Vagina (tissue), 2 donors: ENCODE measurements at places on chromosomes 3 and 15.

GRCh38 chr15:96089405-96090058 lies 241.0 kb upstream of the NR2F2 start:
- no peak for DNase-seq

GRCh38 chr3:104873331-104873730 lies 493.4 kb upstream of the ALCAM start:
- DNase-seq, result no peak

DNA sequence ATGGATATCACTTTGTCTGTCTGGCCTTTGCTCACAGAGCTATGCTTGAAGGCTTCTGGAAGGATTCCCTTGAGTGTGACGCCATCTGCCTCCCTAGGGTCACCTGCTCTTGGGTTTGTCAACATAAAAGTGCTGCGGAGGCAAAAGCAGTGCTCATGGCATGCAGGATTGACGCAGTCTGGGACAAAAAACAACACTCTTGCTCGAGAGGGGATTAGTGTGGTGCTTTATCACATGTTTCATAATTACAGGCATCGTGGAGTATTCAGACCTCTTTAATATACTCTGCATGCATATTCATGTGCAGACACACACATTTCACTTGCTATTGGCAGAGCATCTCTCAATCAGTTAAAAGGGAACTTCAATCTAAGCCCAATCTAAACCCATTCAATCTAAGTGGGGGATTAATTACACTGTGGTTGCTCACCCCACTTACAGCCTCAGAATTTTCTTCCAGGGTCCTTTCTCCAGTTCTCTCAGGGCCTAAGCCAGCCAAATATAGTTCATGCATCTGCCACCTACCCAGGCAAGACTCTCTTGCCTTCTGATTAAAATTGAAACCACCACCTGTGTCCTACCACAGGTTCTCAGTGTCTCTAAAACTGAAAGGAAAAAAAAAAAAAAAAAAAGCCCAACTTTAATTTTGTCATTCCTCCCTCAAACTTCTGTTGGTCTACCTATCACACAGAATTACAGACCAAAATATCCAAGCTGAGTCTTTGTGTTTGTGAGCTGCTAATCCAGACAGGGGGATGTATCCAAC lies 75.6 kb downstream of the BFSP2 start:
- DNase-seq, result no peak

DNA sequence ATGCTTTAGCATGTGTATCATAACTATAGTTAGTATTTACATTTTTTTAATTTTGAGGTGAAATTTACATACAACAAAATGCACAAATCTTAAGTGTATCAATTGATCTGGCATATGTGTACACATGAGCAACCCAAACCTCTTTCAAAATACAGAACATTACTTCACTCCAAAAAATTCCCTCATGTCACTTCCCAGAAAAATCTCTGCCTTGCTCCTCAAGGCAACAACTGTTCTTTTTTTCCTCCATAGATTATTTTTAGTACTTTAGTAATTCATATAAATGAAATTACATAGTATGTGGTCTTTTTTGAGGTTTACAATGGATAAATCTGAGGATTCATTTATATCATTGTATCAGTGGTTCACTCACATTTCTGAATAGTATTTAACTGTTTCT lies 84.9 kb downstream of the TRIM42 start:
- no peak for DNase-seq

DNA sequence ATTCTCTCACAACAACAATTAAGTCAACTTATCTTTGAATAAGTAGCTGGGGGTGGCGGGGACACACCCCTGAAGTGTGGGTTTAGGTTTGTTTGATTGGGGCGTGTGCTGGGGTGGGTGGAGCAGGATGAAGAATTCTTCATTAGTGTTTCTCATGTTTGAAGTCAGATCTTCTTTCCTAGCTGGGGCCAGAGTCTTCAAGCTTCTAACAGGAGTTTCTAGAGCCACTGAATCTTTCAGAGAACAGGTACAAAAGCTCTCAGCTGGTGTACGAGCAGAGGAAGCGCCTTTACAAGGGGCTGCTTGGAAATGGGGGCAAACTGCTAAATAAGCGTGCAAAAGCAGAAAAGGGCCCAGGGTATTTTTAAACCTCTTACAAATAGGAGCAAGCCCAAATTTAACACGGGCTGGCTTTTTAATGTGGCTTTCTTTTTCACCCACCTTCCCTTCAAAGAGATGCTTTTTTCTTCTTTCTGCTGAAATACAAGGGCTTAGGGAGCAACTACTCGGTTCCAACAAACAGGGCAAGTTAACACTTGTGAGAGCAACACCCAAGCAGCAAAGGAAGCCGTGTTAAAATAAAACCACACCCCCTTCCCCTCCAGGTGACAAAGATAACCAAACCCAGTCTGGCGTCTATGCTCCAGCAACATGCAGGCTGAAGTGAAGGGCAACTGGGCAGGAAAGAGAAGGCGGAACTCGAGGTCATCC lies 86.9 kb upstream of the RASGRP1 start:
- DNase-seq, result no peak

DNA sequence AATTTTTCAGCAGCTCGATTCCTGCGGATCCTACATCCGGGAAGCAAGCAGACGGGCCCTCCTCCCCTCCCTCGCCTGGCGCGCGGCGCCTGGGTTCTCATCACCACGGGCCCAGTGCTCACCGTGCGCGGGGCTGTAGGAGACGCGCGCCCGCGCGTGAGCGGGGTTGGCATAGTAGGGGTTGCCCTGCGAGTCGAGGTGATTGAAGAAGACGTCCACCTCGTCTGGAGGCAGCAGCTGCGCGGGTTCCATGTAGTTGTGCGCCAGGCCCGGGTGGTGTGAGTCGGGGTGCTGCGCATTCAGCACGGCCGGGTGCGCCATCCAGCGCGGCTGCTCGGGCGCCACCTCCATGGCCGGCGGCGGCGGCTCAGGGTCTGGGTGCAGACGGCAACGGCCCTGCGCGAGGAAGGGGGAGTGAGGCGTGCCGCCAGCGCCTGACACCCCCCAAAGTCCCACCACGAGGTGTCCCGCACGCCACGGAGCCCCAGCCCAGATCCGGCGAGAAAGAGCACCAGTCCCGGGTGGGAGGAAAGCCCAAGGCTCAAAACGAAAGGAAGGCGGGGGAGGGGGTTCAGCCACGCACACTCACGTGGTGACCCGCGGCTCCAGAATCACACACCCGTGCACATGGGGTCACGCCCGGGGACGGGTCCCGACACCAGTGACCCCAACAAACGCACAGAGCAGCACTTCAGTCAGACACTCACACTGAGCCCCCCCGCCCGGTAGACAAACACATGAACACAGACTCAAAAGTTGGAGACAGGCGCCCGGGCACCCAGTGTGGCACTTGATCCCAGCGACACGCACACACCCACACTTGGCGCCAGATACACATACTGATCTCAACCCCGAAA lies 6.1 kb downstream of the GATA2 start:
- DNase-seq, result no peak

DNA sequence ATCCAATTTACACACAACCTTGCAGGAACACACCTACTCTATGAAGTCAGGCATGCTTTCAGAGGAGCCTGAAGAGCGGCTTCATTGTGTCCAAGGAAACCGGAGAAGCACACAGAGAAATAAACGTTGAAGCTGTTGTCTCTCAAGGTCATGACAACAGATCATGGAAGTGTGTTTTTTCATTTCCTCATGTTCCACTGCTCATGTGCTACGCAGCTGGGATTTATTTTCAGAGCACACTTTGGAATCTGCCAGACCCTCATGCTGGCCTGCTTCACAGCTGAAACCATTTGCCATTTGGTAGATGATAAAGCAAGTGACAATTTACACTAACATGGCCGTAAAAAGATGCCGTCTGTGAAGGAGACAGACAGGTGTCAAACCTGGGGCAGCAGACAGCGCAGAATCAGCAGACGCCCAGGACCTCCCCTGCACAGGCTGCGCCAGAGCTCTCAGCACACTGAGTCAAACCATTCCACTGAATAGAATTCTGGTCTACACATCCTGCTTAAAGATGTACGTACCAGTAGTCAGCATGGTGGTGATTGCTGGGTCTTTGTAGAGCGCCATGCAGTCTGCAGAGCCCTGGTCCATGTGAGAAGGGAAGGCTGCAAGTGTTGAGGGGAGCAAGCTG lies 99.3 kb downstream of the ARNT2 start:
- DNase-seq, result peak; percentile 94

GRCh38 chr15:27101982-27102381 lies 131.0 kb downstream of the GABRG3 start:
- DNase-seq, result no peak

- DNase-seq, result no peak
Observed at GRCh38 chr3:37519661-37520060, 342.0 kb upstream of the CTDSPL start.

DNA sequence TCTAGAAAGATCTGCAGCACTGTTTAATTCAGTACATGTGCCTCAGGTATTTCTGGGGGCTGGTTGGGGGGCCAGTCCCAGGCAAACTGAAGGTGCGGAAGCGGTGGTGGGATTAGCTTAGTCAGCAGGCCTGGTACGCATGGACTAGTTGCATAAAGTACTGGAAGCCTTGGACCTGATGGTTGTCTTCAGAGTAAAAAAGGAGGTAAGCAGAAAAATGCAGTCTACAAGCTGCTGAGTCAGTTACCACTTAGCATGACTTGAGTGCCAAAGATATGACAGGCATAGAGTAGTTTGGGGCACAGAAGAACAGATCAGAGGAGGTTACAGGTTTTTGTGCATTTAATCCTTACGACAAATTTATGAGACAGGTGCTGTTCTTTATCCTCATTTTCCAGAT lies 19.9 kb upstream of the GOLGA8J start:
- DNase-seq, result no peak

DNA sequence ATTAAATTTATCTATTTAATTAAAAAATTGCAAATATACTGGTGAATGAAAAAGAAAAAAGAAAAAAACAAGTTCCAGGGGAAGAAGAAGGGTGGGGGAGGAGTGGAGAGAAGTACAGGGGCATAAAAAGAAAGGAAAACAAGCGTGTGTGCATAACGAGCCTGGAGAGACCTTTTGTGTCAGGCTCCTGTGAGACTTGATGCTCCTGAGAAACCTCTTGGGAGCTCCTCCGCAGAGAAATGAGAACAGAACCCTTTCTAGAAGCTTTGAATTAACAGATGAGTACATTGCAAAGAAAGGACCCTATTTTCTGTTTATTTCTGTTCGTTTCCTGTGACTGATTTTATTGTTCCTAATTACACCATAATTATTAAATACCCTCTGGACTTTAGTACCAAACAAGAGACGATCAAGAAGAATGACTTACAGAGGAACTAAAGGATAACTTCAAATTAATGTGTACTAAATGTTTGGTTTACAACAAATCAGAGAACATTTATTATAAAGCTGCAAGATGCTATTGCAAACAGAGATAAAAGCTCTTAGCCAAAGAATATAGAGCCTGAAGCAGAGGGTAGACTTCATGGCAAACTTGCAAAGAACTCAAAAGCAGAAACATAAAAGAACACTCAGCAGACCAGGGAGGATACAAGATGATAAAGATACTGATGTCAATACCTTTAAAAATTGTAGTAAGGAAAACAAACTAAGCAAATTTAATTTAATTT lies 74.7 kb downstream of the DPPA2 start:
- DNase-seq, result no peak

DNA sequence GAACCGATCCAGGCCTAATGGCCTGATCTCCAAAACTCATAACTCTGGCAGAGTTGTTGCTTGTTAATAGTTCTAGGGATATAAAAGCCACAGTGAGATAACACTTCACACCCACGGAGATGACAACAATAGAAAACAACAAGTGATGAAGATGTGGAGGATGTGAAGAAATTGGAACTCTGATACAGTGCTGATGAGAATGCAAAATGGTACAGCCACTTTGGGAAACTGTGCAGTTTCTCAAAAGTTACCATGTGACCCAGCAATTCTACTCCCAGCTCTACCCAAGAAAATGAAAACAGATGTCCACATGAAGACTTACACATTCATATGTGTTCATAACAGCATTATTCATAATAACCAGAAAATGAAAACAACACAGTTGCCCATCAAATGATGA lies 3.8 kb downstream of the CMTM7 start:
- DNase-seq, result no peak

DNA sequence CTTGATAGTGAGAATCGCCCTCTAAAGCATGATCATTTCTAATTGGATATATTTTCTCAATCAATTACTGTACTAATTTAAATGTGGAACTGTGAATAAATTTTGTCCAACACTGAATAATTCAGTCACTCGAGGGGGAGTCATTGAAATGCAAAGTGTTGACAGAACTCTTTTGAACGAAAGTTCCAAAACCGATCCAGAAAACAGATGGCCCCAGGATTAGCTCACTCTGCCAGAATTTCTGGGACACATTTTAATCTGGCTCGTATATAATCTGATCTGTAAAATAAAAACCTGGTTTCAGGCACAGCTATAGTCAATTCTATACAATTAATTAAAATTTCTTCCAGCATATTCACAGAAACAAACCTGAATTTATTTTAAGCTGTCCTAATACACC lies 580.4 kb downstream of the ROBO1 start:
- no peak for DNase-seq

DNA sequence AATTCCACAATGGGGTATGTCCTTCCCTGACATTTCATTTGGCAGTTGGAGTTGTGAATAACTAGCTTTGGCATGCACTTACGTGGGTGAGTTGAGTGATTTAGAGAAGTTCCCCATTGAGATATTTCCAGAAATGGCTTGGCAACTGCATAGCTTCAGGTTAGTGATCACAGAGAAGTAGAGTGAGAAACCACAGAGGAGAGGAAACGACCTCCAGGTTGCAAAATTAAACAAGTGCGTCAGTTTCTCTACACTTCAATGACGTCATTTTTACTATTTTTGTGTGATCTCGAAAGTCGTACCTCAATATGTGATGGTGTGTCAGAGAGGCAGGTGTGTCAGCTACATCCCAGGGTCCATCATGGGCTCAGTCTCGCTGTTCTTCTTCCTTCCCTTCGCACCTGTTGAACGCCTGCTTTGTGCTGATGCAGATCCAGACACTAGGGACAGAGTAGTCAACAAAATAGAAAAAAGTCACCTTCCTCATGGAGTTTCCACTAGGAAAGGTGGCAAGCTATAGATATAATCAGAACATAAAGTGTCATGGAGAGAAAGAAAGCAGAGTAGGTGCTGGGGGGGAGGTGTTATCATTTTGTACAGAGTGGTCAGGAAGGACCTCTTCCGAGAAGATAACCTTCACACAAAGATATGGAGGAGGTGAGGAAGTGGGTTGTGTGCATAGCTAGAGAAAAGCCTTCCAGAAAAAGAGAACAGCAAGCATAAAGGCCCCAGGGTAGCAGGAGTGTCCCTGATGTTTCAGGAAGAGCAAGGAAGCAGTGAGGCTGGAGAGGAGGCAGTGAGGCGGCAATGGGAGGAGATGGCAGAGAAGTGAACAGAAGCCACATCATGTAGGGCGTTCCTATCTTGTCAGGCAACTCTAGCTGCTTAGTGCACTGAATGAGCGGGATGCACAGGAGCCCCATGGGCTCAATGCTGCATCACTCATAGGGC lies 75.6 kb downstream of the MCTP2 start:
- no peak for DNase-seq
